ENCODE measurements at places on chromosomes 2 and 18. TPM values are rescaled to one million over a fixed set of nuclear protein-coding genes. Genes with fewer than 3 reads are reported as not detected.

The CCDC148 gene
- 1.3 TPM for total RNA-seq

The METAP1D gene
- total RNA-seq = 6.4 TPM

The LCT gene
- total RNA-seq = 0.06 TPM

The RAB6C gene
- not detected for total RNA-seq

The UGT1A10 gene
- total RNA-seq = not detected

The POTEJ gene
- not detected for total RNA-seq

The CCDC74B gene
- 4.3 TPM for total RNA-seq

Data from H1 (cell line).